Tibial nerve (tissue), 4 donors: ENCODE measurements at places on chromosomes 6 and 20. TPM values are rescaled to one million over a fixed set of nuclear protein-coding genes. Genes with fewer than 3 reads are reported as not detected.

SLC13A3 gene
- 5.7 TPM for total RNA-seq

ENPP4 gene
- 13.8 TPM for total RNA-seq

ME1 gene
- total RNA-seq = 17.6 TPM

TRIM31 gene
- total RNA-seq = not detected

HCRTR2 gene
- not detected for total RNA-seq

SLC18B1 gene
- 12.3 TPM for total RNA-seq

RAET1E gene
- 1.6 TPM for total RNA-seq

MATN4 gene
- total RNA-seq = not detected

DNA sequence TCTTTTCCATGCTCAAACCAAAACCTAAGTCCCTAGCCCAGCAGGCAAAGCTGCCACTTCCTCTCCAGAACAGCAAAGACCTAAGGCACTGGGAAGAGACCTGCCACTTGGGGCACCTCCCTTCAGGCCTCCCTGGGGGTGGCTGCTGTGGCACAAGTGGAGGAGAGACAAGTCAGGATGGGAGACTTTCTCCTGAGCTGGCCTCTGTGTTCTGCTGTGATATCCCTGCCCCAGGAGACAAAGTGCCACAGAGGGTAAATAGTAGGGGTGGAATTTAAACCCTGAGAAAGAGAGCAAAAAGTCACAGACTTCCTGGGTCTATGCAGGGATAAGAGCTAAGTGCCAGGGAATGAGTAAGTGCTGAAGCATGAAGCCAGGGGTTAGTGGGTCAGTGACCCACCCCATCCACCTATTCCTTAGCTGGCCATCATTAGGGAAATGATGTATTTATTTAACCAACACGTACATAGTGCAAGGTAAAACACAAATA, 84.2 kb downstream of the MRPL14 start:
- DNase-seq = no peak

- DNase-seq = peak; percentile 78
These were observed 16.8 kb downstream of the LAMA4 start for GRCh38 chr6:112237595-112237994.

DNA sequence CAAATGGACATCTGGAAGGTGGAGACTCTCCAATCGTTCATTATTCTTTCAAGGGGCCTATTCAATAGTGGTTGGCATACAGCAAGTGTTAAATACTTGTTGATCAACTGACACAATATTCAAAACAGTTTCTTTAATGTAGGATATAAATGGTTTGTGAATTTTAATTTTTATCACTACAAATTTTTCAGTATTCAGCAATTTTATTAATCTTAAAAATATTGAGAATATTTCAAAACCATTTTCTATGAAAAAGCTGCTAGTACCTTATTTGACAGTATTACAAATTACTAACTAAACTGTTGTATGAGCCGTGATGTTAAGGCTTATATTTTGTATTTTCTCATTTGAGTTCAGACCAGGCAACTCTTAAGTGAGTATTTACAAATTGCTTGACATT, 32.4 kb downstream of the NCOA7 start:
- no peak for DNase-seq

GRCh38 chr6:29887330-29887818, 55.0 kb upstream of the HLA-A start:
- peak; percentile 21 for DNase-seq

GRCh38 chr6:43921548-43922425, 151.8 kb downstream of the VEGFA start:
- DNase-seq = no peak

DNA sequence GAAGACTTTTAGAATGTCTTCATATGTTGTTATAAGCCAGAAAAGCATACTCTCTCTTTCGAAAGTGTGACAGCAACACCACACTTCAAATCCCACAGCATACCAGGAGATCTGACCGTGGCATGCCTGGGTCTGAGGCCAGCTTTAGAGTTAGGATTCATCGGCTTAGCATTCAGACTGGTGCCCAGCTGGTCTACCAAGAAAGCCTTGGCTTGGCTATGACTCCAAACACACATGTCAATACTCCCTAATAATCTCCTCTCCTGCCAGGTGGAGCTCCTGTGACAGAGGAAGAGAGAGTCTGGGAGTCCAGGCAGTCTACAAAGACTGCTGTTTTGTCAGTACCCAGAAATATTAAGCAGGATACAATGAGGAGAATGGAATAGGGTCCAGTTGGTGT, 77.1 kb upstream of the MAN1A1 start:
- DNase-seq = no peak

- no peak for DNase-seq
These were observed 122.5 kb downstream of the HIVEP1 start for GRCh38 chr6:12134581-12134980.

- DNase-seq = no peak
These were observed 246.7 kb downstream of the MAFB start for GRCh38 chr20:40442181-40442963.

GRCh38 chr6:166691199-166691598, 64.1 kb upstream of the RPS6KA2 start:
- DNase-seq = no peak

DNA sequence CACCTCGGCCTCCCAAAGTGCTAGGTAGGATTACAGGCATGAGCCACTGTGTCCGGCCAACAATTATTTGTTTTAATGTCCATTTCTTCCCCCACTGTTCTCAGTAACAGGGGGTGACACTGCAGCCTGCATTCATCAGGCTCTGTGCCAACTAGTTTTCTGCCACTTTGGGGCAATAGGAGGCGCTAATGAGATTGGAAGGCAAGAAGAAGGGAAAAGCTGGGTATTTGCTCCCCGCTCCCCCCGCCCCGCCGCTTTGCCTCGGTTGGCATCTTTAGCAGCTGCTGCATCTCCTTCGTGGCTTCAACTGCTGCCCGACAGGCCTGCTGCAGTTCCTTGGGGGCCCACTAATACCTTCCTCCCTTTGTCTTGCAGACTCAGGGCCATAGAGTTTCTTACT, 35.0 kb upstream of the MDGA1 start:
- no peak for DNase-seq
